Articular chondrocyte of knee joint (primary cell): ENCODE measurements at places on chromosomes 4 and X. TPM values are rescaled to one million over a fixed set of nuclear protein-coding genes. Genes with fewer than 3 reads are reported as not detected.

Gene UGT2B7
- total RNA-seq: not detected in 2 replicates

Gene MAGEA11
- total RNA-seq: not detected in 2 replicates

Gene TACR3
- total RNA-seq: not detected in 2 replicates

Gene ETDC
- not detected in 2 replicates for total RNA-seq

Gene STPG2
- 0.13 and 0.65 TPM in 2 replicates for total RNA-seq

Gene MAGEE2
- total RNA-seq: not detected in 2 replicates

Gene H2AZ1
- total RNA-seq: 139 and 186 TPM in 2 replicates

Gene APOOL
- 11.6 and 12.5 TPM in 2 replicates for total RNA-seq

Gene SUPT20HL1
- 0.13 and 0.22 TPM in 2 replicates for total RNA-seq

Gene C4orf46
- 17.8 and 37.0 TPM in 2 replicates for total RNA-seq

Gene RELL1
- total RNA-seq: 53.5 and 62.6 TPM in 2 replicates

Gene GSX2
- total RNA-seq: 0.43 TPM in 1 of 2 replicates, not detected in the other

Gene CPZ
- total RNA-seq: 10.8 and 11.6 TPM in 2 replicates

Gene EGFL6
- under 0.01 TPM in 1 of 2 replicates, not detected in the other for total RNA-seq

Gene ZC4H2
- total RNA-seq: 8.6 and 10.9 TPM in 2 replicates

Gene DKK2
- 0.32 TPM in 1 of 2 replicates, not detected in the other for total RNA-seq
